ENCODE measurements at places on chromosomes 4 and X.

GRCh38 chr4:120025516-120025915 lies 41.1 kb downstream of the MAD2L1 start:
- no peaks in the 10 kb centered on the region for H3K4me1 ChIP-seq
- no peak for DNase-seq
- peaks cover 4% of the 10 kb centered on the region for H3K27me3 ChIP-seq
- no peaks in the 10 kb centered on the region for H3K36me3 ChIP-seq

- H3K27ac ChIP-seq: no peak overlapping the region
- H3K4me3 ChIP-seq: no peak overlapping the region
- no peaks in the 10 kb centered on the region for H3K27me3 ChIP-seq
- DNase-seq: no peak
Measured at GRCh38 chr4:66123831-66124413, 453.6 kb upstream of the EPHA5 start.

GRCh38 chr4:37881811-37882210 lies 9.1 kb upstream of the TBC1D1 start:
- DNase-seq: no peak
- H3K27me3 ChIP-seq: peaks cover 17% of the 10 kb centered on the region
- H3K4me3 ChIP-seq: no peak overlapping the region
- peaks cover 11% of the 10 kb centered on the region for H3K4me1 ChIP-seq
- no peak overlapping the region for H3K27ac ChIP-seq

- no peaks in the 10 kb centered on the region for H3K27me3 ChIP-seq
- peaks cover 2% of the 10 kb centered on the region for H3K36me3 ChIP-seq
- peak; percentile 72 for DNase-seq
- peaks cover 93% of the 10 kb centered on the region for H3K4me1 ChIP-seq
- H3K4me3 ChIP-seq: peak overlapping the region; percentile 81
Measured at GRCh38 chrX:13087322-13088155, 43.1 kb upstream of the FAM9C start.

- peaks cover 25% of the 10 kb centered on the region for H3K4me1 ChIP-seq
- H3K27ac ChIP-seq: no peak overlapping the region
- DNase-seq: no peak
- peaks cover 34% of the 10 kb centered on the region for H3K36me3 ChIP-seq
- no peak overlapping the region for H3K4me3 ChIP-seq
- no peaks in the 10 kb centered on the region for H3K27me3 ChIP-seq
Measured at GRCh38 chr4:113594231-113594556, 167.3 kb downstream of the CAMK2D start.

DNA sequence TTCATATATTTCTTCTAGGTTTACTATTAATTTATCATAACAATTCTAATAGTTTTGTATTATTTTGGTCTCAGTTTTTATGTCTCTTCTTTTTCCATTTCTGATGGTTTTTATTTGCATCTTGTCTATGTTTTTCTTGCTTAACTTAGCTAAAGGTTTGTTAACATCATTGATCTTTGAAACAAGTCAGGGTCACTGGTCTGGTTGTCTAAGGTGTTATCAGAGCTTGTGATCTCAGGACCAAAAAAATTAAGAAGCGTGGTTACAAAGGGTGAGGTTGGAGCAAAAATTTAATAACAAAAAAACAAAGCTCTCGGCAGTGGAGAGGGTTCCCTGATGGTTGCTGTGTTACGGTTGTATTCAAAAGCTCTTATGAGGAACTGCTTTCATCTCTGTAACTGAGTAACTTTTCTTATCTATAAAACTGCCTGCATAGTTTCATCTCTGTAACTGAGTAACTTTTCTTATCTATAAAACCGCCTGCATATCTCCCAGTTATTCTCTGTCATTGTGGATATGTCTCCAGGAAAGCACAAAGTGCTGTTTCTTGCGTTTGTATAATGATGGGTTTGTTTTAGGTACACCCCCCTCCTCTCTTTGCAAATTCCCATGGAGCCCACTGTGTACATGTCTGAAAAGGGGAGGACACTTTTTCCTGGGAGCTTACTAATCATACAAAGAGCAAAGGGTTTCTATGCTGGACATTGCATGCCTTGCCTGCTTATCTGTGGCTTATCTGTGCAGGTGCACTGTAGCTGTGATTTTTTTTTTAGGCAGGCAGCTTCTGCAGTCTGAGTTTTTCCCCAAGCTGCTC lies 62.4 kb upstream of the UGT2B15 start:
- H3K27ac ChIP-seq: no peak overlapping the region
- no peak for DNase-seq
- H3K27me3 ChIP-seq: no peaks in the 10 kb centered on the region

GRCh38 chr4:105909787-105910281 lies 14.6 kb downstream of the NPNT start:
- H3K4me3 ChIP-seq: no peak overlapping the region
- H3K4me1 ChIP-seq: no peaks in the 10 kb centered on the region
- no peaks in the 10 kb centered on the region for H3K36me3 ChIP-seq
- DNase-seq: no peak
- no peaks in the 10 kb centered on the region for H3K27me3 ChIP-seq

- no peaks in the 10 kb centered on the region for H3K27me3 ChIP-seq
- H3K36me3 ChIP-seq: peaks cover 31% of the 10 kb centered on the region
- no peak overlapping the region for H3K4me3 ChIP-seq
- peak overlapping the region; percentile 37 for H3K27ac ChIP-seq
- H3K4me1 ChIP-seq: peaks cover 21% of the 10 kb centered on the region
Measured at GRCh38 chr4:15665753-15666365, 10.7 kb upstream of the FBXL5 start.

GRCh38 chr4:109735566-109736365 lies 5.9 kb upstream of the PLA2G12A start:
- DNase-seq: no peak
- no peak overlapping the region for H3K27ac ChIP-seq
- H3K4me1 ChIP-seq: no peaks in the 10 kb centered on the region

- H3K4me1 ChIP-seq: no peaks in the 10 kb centered on the region
- no peak overlapping the region for H3K4me3 ChIP-seq
- H3K36me3 ChIP-seq: no peaks in the 10 kb centered on the region
Measured at GRCh38 chr4:181761156-181761555, 482.0 kb upstream of the TENM3 start.

- no peak overlapping the region for H3K4me3 ChIP-seq
- no peaks in the 10 kb centered on the region for H3K27me3 ChIP-seq
- no peaks in the 10 kb centered on the region for H3K36me3 ChIP-seq
- no peaks in the 10 kb centered on the region for H3K4me1 ChIP-seq
- DNase-seq: no peak
- H3K27ac ChIP-seq: no peak overlapping the region
Measured at GRCh38 chrX:97326456-97326855, 442.7 kb downstream of the RPA4 start.

GRCh38 chrX:154515090-154515965 lies 704 bp downstream of the FAM3A start:
- H3K27ac ChIP-seq: peak overlapping the region; percentile 91
- H3K4me3 ChIP-seq: peak overlapping the region; percentile 77
- peaks cover 42% of the 10 kb centered on the region for H3K4me1 ChIP-seq
- peak; percentile 50 for DNase-seq
- no peaks in the 10 kb centered on the region for H3K27me3 ChIP-seq

GRCh38 chrX:85516131-85516530 lies 136.7 kb upstream of the POF1B start:
- DNase-seq: no peak
- no peaks in the 10 kb centered on the region for H3K27me3 ChIP-seq
- H3K4me3 ChIP-seq: no peak overlapping the region

GRCh38 chrX:154739952-154740465 lies 10.9 kb downstream of the GAB3 start:
- no peaks in the 10 kb centered on the region for H3K27me3 ChIP-seq
- peaks cover 51% of the 10 kb centered on the region for H3K4me1 ChIP-seq
- no peak for DNase-seq
- H3K27ac ChIP-seq: no peak overlapping the region
- H3K36me3 ChIP-seq: peaks cover 4% of the 10 kb centered on the region

GRCh38 chrX:40434947-40435346 lies 145.8 kb upstream of the ATP6AP2 start:
- no peak for DNase-seq
- H3K4me1 ChIP-seq: no peaks in the 10 kb centered on the region
- no peak overlapping the region for H3K27ac ChIP-seq
- H3K27me3 ChIP-seq: no peaks in the 10 kb centered on the region

DNA sequence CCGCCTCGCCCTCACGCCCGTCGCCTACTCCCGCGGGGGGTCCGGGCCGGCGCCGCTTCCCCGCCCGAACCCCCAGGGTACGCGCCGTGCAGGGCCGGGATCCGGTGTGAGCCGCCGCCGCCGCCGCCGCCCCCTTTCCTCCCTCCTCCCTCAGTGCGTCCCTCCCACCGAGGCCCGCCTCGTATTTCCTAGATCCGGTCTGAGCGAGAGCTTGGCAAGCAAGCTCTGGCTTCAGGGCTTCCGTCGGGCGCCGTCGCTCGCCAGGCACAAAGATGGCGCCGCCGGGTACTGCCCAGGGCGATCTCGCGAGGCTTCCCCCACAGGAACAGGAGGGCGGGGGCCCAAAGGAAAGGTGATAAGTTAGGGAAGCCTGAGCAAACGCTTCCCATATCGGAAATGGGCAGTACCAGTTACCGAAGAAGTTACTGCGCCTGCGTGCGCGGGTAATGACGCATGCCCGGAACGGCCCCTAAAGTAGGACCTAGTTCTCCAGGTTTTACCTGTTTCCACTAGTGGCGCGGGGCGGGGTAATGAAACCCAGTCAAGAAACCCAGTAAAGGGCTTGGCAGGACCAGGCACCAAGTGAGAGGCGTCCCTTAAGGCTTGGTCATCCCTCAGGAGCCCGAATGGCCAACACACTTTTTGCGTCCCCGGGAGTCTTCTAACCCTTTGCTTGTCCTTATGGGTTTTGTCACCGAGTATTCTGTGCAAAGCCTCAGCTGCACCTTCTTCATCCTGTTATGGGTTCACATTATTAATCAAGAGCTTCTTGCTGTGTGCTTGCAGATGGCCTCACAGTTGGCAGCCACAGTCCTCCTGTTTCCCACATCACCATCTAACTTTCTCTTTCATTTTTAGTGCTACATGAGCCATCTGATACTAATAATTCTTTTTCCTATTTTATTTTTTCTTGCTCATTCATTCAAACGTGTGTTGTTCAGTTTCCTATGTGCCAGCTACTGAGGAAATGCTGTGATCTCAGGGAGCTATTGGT lies at the start of gene TAB3:
Gene TAB3, minus strand, starts transcription at position 108 of the 994 bp plus-strand sequence. CDS start 29,666 bp downstream, outside the sequence.
- DNase-seq: peak; percentile 95
- H3K4me1 ChIP-seq: peaks cover 34% of the 10 kb centered on the region
- peak within 1 kb of the TSS; percentile 98 for H3K27ac ChIP-seq
- H3K36me3 ChIP-seq: peaks cover 5% of the 10 kb centered on the region

GRCh38 chr4:72969976-72970375 lies 99.5 kb downstream of the COX18 start:
- no peak overlapping the region for H3K27ac ChIP-seq
- DNase-seq: no peak
- H3K27me3 ChIP-seq: peaks cover 6% of the 10 kb centered on the region
- no peaks in the 10 kb centered on the region for H3K4me1 ChIP-seq
- H3K4me3 ChIP-seq: no peak overlapping the region

Measured in activated naive CD4-positive, alpha-beta T cell treated with anti-CD3 and anti-CD28 coated beads, Interleukin-2, amount 10 ng/mL, durations not matched to agents 7 days and 5 days (primary cell).